GM04503 (cell line): ENCODE measurements at places on chromosomes 5 and 9.

GRCh38 chr5:170053896-170054295 lies 51.8 kb upstream of the FOXI1 start:
- no peak for DNase-seq

DNA sequence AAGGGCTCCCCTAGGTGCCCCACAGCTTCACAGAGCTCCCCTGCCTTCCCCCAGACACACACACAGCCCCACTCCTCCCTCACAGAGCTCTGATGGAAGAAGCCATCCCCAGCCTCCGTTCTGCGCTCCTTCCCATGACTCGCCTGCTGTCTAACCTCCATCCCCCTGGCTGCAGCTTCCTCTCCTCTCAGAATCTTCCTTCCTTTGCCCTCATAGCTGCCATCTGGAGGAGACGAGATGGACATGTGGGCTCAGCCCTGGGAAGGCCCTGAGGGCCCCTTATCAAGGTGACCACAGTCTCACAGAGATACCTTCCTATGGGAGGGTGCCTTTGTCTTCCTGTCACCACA lies 94.3 kb downstream of the PCDH1 start:
- DNase-seq: no peak

DNA sequence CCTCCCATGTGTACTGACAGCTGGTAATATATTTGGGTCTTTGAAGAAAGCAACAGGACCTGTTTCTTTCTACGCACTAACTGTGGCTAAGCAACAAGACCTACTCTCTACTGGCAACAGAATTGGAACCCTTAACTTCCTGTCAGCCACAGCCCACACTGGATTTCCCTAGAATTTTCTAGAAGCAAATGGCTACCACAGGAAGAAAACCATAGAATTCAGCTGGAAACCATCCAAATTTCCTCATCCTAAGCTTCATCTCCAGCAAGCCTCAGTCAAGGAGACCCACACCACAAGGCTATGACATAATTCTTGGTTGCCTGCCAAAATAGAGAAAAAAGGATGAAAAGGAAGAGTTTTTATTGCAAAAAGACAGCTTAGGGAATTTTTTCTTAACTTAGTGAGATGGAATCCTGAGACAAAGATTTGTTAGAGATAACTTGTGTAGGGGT lies 171.8 kb upstream of the TNC start:
- DNase-seq: no peak

DNA sequence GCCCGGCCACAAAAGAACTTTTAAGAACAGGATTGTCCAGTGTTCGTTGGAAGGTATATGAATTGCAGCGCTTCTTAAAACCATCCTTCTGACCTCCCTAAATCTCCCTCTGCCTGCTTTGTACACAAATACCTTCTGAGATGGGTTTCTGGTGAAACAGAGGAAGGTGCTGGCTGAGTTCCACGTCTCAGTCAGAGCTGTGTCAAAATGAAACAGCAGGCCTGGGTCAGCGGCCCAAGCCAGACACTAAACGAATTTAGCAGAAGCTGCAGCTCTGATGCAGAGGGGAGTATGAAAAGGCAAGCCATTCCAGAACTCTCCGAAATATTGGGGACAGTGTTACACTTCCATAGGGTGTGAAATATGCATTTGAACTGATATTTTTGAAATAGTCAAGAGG lies 37.8 kb upstream of the CRB2 start:
- no peak for DNase-seq

- no peak for DNase-seq
These were observed 814 bp downstream of the PLCXD3 start for GRCh38 chr5:41509399-41510175.

DNA sequence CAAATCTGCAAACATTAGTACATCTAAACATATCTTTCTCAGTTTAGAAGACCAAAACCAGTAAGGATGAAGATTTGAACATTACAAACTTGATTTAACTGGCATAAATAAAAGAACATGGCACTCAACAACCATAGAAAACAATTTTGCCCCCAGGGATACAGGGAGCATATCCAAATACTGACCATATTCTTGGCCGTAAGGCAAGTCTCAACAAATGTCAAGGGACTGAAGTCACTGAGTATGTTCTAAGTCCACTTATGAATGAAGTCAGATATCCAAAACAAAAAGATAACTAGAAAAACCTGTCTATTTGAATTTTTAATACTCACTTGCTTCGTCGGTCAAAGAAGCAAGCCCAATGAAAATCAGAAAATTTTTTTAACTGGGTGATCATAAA lies 14.1 kb downstream of the FEM1C start:
- DNase-seq: peak; percentile 31
